ENCODE measurements at places on chromosomes 6 and 20. TPM values are rescaled to one million over a fixed set of nuclear protein-coding genes. Genes with fewer than 3 reads are reported as not detected.

Gene SLC22A2
- not detected for total RNA-seq

Gene PACSIN1
- total RNA-seq, result not detected

Gene SRPK1
- 163 TPM for total RNA-seq

Gene CCN6
- total RNA-seq, result 0.26 TPM

Gene UNC5CL
- total RNA-seq, result 1.2 TPM

Gene ANKRD6
- 2.8 TPM for total RNA-seq

Gene PROKR2
- not detected for total RNA-seq

Gene RAET1L
- total RNA-seq, result not detected

Gene TCP1
- 531 TPM for total RNA-seq

Gene SIRPB2
- not detected for total RNA-seq

Gene IL17A
- total RNA-seq, result not detected

Gene SEMG1
- total RNA-seq, result not detected

Gene OR12D3
- not detected for total RNA-seq

Gene PRSS35
- total RNA-seq, result not detected

Gene FAM184A
- 9.0 TPM for total RNA-seq

Gene TINAG
- not detected for total RNA-seq

Gene FKBP1C
- total RNA-seq, result 3.6 TPM
